ENCODE measurements at places on chromosomes 7 and 10.

GRCh38 chr7:93646538-93646937 lies 72.0 kb upstream of the CALCR start:
- no peak for DNase-seq

- DNase-seq, result no peak
Measured at GRCh38 chr7:106124186-106124585, 12.1 kb upstream of the SYPL1 start.

DNA sequence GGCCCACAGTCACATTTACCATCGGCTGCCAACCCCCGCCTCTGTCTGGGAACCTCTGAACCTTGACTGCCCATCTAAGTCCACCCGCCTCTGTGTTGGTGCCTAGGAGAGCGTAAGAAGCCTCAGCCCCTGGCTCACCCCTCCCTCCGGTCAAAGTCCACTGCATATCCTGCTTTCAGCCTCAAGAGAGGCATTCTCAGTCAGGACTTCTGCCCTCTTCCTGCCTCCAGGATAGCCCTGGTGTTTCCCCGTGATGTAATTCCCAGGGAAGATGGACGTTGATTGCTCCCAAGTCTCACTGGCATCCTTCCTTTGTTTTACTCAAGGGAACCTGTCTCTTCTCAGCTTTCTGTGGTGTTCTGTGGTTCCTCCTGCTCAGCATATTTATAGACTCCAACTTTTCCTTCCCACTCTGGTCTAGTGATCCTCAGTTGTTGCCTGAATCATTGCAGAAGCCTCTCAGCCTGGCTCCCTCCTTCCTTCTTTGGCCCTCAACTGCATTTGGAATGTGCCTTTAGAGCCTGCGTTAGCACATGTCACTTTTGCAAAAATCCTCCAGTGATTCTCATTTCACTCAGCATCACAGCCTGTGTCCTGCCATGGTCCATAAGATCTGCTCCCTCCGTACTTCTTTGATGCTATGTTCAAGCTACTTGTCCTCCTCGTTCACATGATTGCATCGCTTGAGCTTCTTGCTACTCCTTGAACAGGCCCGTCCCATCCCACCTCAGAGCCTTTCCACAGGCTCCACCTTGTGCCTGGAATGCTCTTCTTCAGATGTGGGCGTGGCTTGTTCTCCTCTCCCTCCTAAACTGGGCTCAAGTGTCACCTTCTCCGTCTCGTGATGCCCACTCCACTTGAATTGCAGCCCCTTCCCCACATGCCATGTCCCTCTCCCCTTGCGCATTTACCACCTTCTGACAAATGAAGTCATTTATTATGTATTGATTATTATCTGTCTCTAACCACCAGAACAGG lies 124.2 kb downstream of the PLPP4 start:
- DNase-seq, result no peak

GRCh38 chr10:115157357-115157756 lies 64.2 kb downstream of the ATRNL1 start:
- no peak for DNase-seq

DNA sequence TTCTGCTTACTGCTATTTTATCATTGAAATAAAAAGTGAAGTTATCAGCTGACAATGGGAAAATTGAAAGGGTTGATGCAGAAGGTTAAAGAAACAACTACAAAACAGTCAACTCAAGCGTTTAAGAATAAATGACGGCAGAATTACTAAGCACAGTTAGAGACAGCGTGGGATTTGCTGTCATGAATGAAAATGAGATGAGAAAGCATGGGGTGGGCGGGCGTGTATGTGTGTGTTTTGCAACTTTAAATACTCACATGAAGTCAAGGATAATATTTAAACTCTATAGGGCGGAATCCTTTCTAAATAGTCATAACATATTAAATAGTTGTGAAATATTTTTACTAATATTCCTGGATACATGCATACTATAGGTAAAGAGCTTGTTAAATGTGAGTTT lies 450.8 kb downstream of the ETV1 start:
- DNase-seq, result no peak

- no peak for DNase-seq
Measured at GRCh38 chr7:139041378-139042085, 5.7 kb upstream of the ZC3HAV1L start.
